ENCODE measurements at places on chromosomes 4 and X. TPM values are rescaled to one million over a fixed set of nuclear protein-coding genes. Genes with fewer than 3 reads are reported as not detected.

Gene NSG1
- not detected for total RNA-seq

Gene NFKB1
- total RNA-seq, result 9.6 TPM

Gene FAM9C
- not detected for total RNA-seq

Gene ZMYM3
- 15.2 TPM for total RNA-seq

Gene BRCC3
- 5.4 TPM for total RNA-seq

Gene CT45A5
- not detected for total RNA-seq

Gene MAGED4
- total RNA-seq, result 12.5 TPM

Gene SPANXA1
- total RNA-seq, result not detected

Gene SSX2
- not detected for total RNA-seq

Gene FRMPD4
- 0.55 TPM for total RNA-seq

Gene MID2
- 26.8 TPM for total RNA-seq

Gene LAMP2
- total RNA-seq, result 2.6 TPM

Gene TEX13B
- total RNA-seq, result not detected

Gene GPRIN3
- 12.2 TPM for total RNA-seq

Gene SLAIN2
- total RNA-seq, result 40.9 TPM

Gene CXCL3
- 5.3 TPM for total RNA-seq

Gene LEF1
- total RNA-seq, result not detected

Gene JCHAIN
- total RNA-seq, result 25.0 TPM

Gene RTL5
- total RNA-seq, result 0.58 TPM

Gene CT45A3
- total RNA-seq, result not detected

Gene UBQLN2
- 13.0 TPM for total RNA-seq

Gene BCAP31
- total RNA-seq, result 121 TPM

Gene GPC3
- total RNA-seq, result 18.8 TPM

Gene EVC
- total RNA-seq, result 55.6 TPM

Gene PLAC8
- 56.9 TPM for total RNA-seq

Gene FNIP2
- 38.8 TPM for total RNA-seq

Gene SSX2B
- total RNA-seq, result not detected

Gene HTATSF1
- total RNA-seq, result 41.7 TPM

Gene F8A1
- total RNA-seq, result 1.5 TPM

Gene BEX5
- total RNA-seq, result 5.7 TPM

Gene SPARCL1
- total RNA-seq, result 192 TPM

Gene SPANXA2
- total RNA-seq, result not detected

Gene PDLIM3
- total RNA-seq, result 755 TPM

Gene PAGE1
- total RNA-seq, result not detected

Gene PAGE2B
- total RNA-seq, result not detected

Gene TMEM271
- not detected for total RNA-seq

Gene ZNF732
- total RNA-seq, result 5.1 TPM

Gene NAT8L
- not detected for total RNA-seq

Gene KLHL13
- total RNA-seq, result 45.0 TPM

Gene PLP1
- 2.2 TPM for total RNA-seq

Gene RIPPLY1
- total RNA-seq, result not detected

Gene FTSJ1
- 19.6 TPM for total RNA-seq

Gene PACRGL
- 223 TPM for total RNA-seq

Measured in stomach (tissue), 19 donors.